ENCODE measurements at places on chromosomes 13 and 19.

- no peak for DNase-seq
Observed at GRCh38 chr19:49988433-49988832, 27.5 kb upstream of the SIGLEC11 start.

GRCh38 chr13:28640861-28641599, 17.9 kb upstream of the POMP start:
- DNase-seq = no peak

- DNase-seq = no peak
Observed at GRCh38 chr19:2625434-2625833, 77.1 kb downstream of the GNG7 start.

DNA sequence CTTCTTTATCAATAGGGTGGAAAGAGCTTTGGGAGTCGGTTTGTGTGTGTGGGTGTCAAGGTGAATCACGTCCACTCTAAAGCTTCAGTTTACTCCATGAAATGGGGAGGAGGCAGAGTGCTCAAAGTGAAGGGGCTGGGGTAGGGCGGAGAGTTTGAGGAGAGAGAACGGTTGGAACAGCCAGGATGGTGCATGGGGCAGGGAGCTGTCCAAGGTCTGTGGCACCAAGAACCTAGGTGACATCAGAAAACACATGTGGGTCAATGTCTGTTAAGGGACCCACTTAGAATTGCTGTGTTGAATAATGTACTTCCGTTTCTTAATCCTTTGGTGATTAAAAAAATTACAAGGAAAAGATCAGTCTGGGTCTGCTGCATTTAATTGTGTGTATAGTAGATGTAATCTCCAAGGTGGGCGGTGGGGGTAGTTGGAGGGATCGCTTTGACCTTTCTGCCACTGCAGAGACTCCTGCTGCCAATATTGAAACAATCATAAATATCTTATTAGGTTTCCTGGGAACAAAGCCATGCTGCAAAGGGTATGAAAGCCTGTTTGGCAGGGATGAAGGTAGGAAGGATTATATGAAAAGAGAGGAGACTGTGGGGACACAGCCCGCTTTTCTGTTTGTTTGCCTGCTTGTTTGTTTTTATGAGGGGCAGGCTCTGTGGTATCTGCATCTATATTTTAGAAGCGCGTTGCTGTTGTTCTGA, 122.3 kb downstream of the ATP8A2 start:
- no peak for DNase-seq

GRCh38 chr13:46726347-46726746, 70.6 kb downstream of the ESD start:
- no peak for DNase-seq

Measured in thymus (tissue), 14 donors.